ENCODE measurements at places on chromosomes 3 and 15.
A peak's percentile ranks its signal among the peaks of the same experiment; 100 is the strongest.

GRCh38 chr15:31236184-31237042 lies 90.2 kb upstream of the KLF13 start:
- peak; percentile 96 for DNase-seq

- peak; percentile 83 for DNase-seq
Observed at GRCh38 chr3:149808209-149808829, 4.7 kb upstream of the RNF13 start.

DNA sequence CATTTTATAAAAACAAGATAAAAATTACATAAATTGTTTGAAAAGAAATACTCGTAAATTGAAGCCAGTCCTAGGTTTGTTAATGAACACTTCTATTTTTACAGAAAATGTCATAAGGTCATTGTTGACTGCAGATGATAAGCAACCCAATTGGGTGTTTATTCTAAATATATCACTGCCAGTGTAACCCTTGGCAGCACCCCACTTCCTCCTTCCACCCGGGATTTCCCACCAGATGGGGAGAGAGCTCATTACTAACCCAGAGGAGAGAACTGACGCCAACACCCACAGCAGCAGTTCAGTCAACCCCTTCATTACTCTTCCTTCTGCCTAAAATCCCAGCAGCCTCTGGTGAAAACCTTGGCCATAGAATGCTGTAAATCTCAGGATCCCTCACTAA lies 307.6 kb downstream of the GAP43 start:
- DNase-seq = no peak

GRCh38 chr3:12040902-12041301 lies 36.7 kb downstream of the SYN2 start:
- DNase-seq = no peak

DNA sequence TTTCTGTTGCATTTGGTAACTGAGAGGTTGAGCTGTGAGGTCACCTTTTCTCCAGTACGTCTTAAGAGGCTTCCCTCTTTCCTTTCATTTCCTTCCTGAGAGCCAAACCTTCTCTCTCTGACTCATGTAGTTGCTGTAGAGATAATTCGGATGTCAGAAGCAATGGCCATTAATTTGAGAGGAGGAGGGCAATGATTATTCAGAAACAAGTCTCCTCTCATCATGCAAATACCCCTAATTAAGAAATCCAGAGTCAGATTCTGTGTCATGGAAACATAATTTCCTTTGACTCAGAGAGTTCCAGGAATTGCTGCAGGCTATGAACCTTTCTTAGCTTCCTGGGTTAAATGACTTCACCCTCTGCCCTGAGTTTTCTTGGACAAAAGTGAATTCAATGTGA lies 59.0 kb upstream of the GSK3B start:
- no peak for DNase-seq

GRCh38 chr15:101046826-101047225 lies 127.7 kb downstream of the LRRK1 start:
- peak; percentile 12 for DNase-seq

- DNase-seq = no peak
Observed at GRCh38 chr3:62604298-62604697, 230.9 kb upstream of the FEZF2 start.

- no peak for DNase-seq
Observed at GRCh38 chr3:151228666-151229040, 25.6 kb upstream of the GPR171 start.

DNA sequence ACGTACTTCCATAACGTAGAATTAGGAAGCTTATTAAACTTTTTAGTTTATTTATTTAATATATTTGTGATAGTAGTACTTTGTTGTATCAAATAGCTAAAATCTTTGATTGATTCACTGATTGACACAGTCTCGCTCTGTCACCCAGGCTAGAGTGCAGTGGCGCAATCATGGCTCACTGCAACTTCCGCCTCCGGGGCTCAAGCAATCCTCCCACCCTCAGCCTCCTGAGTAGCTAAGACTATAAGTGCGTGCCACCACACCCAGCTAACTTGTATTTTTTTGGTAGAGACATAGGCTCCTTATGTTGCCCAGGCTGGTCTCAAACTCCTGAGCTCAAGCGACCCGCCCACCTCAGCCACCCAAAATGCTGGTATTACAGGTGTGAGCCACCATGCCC lies 5.7 kb downstream of the APH1B start:
- no peak for DNase-seq

- DNase-seq = no peak
Observed at GRCh38 chr3:8324747-8325146, 176.9 kb upstream of the LMCD1 start.

- DNase-seq = no peak
Observed at GRCh38 chr3:105527949-105528348, 161.2 kb downstream of the ALCAM start.

- no peak for DNase-seq
Observed at GRCh38 chr3:43046583-43046982, 59.3 kb downstream of the POMGNT2 start.

DNA sequence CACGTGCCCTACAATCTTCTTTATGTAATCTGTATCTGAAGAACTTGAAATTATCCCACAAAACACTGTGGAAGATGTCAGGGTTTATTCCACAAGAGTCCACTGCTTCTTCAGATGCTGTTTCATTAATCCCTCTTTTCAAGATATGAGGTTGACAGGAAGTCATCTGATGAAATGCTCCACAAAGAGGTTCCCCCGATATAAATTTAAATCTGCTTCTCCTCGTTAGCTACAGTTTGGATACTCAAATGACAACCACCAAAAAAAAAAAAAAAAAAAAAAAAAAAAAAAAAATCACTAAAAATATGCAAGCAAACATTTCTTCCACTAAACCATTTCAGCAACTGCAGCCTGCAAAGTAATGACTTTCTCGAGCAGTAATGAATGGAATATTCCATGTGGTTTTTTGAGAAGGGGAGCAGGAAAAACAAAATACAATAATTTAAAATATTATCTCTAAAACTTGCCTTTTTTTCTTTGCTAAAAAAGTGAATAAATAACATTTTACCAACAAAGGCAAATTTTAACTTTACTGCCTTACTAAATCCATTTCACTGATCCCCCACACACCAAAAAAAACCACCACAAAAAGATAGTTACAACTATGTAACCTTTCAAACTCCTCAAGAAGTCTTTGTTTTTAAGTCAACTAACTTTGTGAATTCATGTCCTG lies 37.8 kb downstream of the DLG1 start:
- DNase-seq = no peak

DNA sequence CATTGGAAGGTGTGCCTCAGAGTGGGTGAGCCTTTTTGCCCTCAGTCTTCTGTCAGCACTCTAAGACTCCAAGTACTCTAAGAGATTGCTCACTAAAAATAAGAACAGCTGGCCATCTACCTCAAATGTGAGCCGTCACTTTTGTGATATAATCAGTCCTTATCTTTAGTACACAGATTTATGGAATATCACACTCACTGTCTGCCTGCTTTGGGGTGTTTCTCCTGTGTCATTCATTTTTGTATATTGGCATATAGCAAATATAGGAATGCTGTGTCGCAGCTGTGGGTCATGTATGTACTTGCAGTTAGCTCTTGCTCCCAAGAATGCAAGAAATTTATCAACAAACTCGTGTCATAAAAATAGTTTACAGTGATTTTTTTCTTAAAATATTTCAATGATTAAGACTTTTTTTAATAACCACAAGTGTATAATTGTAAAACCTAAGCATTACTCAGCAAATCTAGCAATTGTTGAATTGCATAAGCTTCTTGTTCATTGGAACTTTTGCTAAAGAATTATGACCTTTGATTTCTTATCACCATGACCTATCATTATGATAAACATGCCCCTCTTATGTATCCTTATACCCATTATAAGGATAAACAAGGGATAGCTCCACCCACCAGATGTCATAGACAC lies 18.8 kb downstream of the SETD5 start:
- no peak for DNase-seq

GRCh38 chr3:186570941-186571643 lies 572 bp downstream of the DNAJB11 start:
- DNase-seq = no peak

DNA sequence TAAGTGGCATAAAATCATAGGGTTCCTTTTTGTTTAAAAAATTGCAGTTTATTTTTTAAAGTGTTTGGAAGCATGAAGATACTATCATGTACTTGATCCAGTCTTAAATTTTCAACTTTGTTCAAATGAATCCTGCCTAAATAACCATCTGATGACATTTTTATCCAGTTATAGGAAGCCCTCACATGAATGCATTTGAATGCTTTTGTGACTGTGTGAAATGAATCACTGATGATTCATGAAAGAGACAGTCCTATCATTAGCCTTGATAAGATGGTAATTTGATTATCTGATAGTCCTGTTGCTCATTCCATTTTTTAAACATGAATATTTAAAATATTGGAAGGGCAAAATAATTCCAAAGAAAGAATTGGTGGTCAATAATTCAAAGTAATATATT lies 401.9 kb upstream of the ROBO2 start:
- DNase-seq = no peak

DNA sequence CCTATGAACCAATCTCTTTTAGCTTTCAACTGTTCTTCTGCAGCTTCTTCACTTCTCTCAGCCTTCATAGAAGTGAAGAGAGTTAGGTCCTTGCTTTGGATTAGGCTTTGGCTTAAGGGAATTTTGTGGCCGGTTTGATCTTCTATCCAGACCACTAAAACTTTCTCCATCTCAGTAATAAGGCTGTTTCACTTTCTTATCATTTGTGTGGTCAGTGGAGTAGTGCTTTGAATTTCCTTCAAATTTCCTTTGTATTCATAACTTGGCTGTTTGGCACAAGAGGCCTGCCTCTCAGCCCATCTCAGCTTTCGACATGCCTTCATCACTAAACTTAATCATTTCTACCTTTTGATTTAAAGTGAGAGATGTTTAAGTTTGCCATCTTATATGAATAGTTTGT lies 21.7 kb downstream of the DZIP1L start:
- no peak for DNase-seq

GRCh38 chr15:50909010-50909317 lies 481 bp downstream of the AP4E1 start:
- no peak for DNase-seq

DNA sequence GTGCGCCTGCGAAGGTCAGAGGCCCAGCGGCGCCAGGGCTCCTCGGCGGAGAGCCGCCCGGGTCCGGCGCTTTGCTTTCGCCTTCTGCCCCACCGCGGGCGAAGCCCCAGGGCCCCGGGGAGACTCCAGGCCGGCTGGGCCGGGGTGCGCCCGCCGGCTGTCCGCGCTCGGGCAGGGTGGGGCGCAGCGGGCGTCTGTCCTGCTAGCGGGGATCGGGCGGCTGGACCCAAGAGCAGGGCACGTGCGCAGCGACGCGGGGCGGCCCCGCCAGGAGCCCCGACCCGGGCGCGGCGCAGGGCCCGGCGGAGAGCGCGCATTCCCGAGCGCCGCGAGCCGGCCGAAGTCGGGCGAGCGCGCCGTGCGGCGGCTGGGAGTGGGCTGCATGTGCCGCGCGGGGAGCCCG lies 569 bp upstream of the ALDH1A3 start:
- DNase-seq = no peak

DNA sequence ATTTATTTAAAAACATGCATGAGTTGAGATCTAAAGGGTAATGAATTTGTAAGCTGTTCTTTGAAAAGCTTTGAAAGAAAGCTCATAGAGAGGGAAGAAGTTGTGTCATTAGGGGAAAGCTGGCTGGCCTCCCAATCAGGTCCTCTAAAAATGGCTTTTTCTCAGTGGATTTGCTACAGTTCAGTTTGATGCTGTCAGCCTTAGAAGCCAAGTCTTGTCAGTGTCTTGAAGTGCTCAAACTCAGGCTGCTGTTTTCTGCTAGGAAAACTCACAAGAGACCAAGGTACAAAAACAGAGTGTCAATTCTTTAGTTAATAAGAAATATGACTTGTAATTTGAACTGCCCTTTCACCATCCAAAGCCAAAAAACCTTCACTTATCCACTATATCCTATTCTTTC lies 243.8 kb downstream of the OTOL1 start:
- DNase-seq = no peak

DNA sequence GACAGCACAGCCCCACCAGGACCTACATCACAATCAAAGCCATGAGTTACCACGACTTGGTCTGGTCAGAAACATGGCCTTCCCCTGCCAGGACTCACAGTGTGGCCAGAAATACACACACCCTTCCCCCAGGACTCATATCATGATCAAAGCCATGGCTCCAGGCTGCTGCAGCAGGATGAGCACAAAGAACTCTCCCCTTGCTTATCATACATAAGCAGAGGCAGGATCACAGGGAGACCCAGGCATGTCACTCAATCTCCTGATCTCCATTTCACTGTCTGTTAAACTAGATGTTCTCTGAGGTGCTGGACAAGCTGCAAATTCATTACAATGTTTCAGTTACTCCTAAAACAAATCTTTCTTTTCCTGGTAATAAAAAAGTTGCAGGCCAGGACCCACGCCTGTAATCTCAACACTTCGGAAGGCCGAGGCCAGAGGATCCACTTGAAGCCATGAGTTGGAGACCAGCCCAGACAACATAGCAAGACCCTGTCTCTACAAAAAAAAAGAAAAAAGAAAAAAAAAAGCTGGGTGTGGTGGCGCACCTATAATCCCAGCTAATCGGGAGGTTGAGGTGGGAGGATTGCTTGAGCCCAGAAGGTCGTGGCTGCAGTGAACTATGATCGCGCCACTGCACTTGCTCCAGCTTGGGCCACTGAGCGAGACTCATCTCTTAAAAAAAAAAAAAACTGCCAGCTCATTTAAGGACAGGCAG lies 1.2 kb downstream of the PFKFB4 start:
- DNase-seq = no peak

Measured in sigmoid colon (tissue), 7 donors.